ENCODE measurements at places on chromosomes 6 and 20.
A peak's percentile ranks its signal among the peaks of the same experiment; 100 is the strongest.

DNA sequence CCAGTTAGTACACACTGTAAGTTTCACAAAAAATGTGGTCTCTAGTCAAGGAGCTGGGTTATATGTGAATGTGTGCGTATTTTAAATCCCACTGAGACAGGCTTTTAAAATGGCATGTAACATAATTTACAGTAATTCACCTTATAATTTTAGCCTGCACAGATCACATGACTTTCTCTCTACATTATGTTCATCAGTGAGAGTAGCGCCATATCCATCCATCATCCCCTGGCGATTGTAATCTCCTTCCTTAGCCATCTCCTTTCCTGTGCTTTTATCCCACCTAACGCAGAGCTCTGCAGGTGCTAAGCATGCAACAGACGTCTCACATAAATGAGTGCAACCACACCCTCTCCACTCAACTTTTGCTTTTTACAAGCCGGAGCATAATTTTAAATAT is 210.8 kb downstream of the TBC1D7 start:
- no peak for DNase-seq

DNA sequence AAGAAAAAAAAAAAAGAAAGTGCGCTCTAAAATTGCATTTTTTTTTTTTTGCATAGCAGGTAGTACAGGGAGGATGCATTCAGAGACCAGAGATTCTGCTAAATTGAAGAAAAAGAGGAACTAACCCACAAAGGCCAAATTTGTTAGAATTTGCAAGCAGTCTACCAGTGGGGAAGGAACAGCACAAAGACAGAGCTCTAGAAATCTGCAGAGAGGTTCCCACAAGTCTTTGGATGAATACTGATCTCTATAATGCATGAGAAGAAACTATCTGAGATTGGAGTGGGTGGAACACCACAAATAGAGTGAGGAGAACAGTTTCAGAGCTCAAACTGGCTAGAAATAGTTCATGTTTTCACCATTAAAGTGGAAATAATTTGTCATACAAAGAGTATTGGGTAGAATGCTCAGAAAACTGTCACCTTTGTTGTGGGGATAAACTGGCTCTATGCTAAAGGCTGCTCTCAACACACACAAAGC is 79.6 kb upstream of the AHI1 start:
- DNase-seq: no peak

GRCh38 chr6:13593103-13593502 is 18.7 kb downstream of the SIRT5 start:
- no peak for DNase-seq

DNA sequence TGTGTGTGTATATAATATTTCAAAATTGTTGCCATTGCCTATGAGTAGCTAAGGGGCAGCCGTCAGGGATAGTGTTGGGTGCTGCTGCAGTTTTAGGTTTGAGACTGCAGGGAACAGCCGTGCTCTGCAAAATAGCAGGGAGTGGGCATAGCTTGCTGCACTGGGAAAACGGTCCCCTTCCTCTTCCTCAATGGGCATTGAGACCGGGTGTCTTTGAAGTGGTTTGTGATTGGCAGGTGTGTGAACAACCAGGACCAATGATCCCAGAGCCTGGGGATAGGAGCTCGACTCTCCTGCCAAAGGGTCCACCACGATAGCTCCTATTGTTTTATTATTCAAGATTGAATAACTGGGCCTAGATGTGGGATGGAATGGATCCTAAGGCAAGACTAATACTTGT is 5.1 kb upstream of the EBF4 start:
- DNase-seq: no peak

GRCh38 chr20:24619212-24619611 is 149.8 kb downstream of the SYNDIG1 start:
- no peak for DNase-seq

- DNase-seq: no peak
Observed at GRCh38 chr6:473356-473755, 81.8 kb downstream of the IRF4 start.

DNA sequence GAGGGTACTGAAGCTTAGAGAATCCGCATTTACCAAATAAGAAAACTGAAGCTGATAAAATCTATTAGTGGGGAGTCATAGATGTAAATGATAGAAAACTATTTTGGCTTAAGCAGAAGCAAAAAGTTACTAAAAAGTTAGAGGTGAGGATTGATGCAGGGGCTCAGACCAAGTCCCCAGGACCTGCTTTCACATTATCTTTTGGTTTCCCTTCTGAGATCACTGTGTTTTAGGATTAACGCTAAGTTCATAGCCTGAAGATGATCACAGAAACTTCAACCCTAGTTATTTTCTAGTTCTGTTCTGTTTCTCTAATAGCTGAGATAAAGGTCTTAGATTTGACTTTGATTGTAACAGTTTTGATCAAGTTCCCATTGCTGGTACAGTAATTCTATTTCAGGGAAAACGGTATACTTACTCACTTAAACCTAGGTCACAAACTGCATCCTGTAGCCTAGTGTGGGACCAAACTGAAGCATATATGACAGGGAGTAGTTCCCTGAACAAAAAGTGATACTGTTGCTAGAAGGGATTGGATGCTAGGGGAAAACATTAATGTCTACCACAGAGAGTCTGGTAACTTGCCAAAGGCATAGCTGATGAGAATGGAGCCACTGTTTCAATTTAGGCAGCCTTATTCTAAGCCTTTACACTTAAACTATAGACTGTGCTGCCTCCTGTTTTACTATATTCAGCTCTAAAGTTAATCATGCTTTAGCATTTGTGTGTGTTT is 13.1 kb downstream of the CYB5R4 start:
- DNase-seq: peak; percentile 39

GRCh38 chr20:62652041-62652893 is 10.0 kb downstream of the SLCO4A1 start:
- peak; percentile 98 for DNase-seq

- DNase-seq: no peak
Observed at GRCh38 chr6:113171882-113172281, 685.3 kb upstream of the MARCKS start.

DNA sequence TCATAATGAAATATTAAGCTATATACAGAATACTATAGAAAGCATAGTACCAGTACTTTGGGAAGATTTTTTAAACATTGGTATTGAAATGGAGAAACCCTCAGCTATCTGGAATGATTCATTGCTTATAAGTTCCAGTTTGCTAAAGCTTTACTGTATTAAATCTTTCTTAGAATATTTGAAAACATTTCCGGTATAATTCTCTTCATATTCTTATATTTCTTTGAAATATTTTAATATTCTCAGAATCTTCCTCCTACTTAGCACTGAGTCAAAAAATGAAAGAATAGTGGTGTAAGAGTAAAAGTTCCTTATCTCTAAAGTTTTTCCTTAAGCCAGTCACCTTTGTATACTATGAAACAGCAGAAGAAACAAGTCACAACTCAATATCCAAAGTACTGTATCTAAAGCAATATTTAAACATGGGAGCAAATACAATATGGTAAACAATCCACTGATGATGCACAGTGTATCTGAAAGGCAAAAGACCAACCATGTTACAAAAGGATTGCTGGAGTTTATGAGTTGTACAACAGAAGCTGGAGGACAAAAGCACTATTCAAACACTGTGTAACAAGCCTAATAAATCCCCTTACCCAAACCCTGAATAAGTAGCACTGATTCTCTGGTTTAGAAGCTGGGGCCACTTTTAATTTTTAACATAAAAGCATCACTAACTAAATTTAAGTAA is 102.1 kb downstream of the PRDM1 start:
- DNase-seq: no peak

- DNase-seq: no peak
Observed at GRCh38 chr20:24497851-24498250, 28.4 kb downstream of the SYNDIG1 start.
